ENCODE measurements at places on chromosomes 3 and 15. TPM values are rescaled to one million over a fixed set of nuclear protein-coding genes. Genes with fewer than 3 reads are reported as not detected.

Gene CLEC3B
- total RNA-seq: 217 TPM

DNA sequence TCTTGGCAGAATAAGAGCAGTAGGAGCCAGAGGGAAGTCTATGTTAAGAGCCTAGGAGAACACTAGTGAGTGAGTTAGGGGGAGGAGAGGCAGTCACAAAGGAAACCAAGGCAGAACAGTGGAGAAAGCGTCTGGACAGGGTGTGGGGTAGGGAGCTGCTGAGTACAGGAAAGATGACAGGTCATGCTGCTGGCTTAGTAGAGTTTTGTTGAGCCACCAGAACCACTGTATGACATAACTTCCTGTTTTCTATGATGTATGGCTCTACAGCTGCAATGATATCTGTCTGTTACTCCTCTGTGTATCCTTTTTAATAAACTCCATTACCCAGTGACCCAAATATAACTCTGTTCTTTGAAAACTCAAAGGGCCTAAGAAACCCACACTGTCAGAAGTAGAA lies 10.6 kb upstream of the STT3B start:
- DNase-seq: no peak

Gene VGLL3
- total RNA-seq: 40.2 TPM

DNA sequence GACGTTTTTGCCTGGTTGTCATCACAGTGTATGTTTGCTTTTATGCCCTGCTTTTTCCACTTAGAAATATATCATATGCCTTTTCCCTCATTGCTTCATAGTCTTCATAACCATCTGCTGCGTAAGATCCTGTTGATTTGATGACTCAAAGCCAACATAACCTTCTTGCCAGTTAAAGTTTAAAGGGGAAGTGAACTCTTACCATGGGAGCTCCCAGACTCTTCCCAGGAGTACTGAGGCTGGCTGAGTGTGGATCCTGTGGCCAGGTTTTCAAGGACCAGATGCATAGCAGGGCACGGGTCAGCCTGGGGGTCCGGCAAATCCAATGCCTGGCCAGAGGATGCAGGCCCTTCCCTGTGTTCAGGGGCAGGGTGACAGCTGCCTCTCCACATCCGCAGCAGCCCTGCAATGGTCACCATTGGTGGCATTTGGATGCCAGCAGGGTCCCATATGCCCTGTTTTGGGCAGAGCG lies 42.0 kb upstream of the SACM1L start:
- no peak for DNase-seq

Gene CFAP91
- 9.0 TPM for total RNA-seq

GRCh38 chr15:68022061-68022460 lies 32.1 kb upstream of the PIAS1 start:
- peak; percentile 57 for DNase-seq

GRCh38 chr15:49460411-49460941 lies 37.4 kb downstream of the FGF7 start:
- DNase-seq: no peak

DNA sequence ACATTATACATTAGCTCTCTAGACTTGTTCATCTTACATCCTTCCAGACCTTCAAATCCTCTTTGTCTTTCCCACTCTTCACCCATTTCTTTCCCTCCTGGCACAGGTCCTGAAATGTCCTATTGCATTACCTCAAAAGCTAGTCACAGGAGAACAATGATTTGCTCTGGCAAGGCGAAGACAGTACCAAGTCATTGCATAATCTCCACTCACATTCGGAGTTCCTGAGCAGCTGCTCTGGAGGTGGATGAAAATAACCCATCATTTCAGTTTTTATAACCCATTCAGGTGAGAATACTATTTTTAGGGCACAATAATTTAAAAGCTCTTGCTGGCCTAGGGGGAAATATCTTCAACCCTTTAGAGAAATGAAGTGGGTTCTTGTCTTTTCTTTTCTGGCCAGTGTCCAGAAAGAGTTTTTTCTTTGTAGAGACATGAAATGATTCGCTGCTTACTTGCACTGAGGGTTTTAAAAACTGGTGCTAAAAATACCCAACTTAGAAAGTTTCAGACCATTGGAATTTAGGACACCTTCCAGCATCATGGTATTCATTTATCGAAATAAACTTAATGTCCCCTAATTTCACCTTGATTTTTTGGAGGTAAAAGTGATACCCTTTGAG lies 23.4 kb upstream of the DYNC1LI1 start:
- no peak for DNase-seq

DNA sequence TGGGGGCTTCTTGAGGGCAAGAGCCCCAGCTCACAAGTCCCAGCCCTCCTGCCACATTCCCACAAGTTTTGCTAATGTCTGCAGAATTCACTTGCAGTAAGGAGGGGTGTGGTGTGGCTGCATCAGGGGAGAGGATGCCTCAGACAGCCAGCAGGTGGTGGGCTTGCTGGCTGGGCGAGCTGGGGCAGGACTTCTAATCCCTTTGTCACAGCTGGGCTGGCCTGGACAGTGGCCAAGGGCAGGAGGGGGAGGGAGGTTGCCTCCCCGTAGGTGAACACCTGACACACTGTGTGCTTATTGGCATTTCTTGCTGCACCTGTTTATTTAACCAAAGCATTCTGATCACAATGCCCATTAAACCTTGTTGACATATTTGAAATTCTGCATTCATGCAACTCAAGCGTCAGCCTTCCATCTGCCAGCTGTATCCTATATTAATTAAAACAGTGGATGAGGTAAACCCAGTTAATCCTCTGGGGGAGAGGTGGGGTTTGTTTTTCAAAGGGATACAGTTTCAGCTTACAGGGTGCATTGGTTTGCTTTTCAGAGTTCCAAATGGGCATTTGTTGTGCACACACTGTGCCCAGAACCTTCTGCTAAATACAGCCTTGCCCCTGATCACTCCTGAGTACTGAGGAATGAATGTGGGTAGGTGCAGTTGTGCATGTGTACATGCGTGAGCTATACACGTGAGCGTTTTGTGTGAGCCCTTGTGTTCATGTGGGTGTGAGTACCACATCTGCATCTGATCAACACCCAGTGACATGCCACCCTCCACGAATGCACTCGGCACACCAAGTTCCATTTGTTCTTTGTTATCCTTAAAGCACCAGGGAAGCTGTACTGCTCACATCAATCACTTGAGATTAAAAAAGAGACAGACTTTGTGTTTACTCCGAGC lies 268.7 kb downstream of the XXYLT1 start:
- peak; percentile 75 for DNase-seq

Gene CPA3
- 48.6 TPM for total RNA-seq

All from lower lobe of right lung (tissue), 2 donors.